ENCODE measurements at places on chromosomes 11 and 22.

- no peak for DNase-seq
These were observed 71.9 kb upstream of the PPARA start for GRCh38 chr22:46078241-46079092.

- DNase-seq: no peak
These were observed 344.3 kb downstream of the AASDHPPT start for GRCh38 chr11:106421676-106422292.

DNA sequence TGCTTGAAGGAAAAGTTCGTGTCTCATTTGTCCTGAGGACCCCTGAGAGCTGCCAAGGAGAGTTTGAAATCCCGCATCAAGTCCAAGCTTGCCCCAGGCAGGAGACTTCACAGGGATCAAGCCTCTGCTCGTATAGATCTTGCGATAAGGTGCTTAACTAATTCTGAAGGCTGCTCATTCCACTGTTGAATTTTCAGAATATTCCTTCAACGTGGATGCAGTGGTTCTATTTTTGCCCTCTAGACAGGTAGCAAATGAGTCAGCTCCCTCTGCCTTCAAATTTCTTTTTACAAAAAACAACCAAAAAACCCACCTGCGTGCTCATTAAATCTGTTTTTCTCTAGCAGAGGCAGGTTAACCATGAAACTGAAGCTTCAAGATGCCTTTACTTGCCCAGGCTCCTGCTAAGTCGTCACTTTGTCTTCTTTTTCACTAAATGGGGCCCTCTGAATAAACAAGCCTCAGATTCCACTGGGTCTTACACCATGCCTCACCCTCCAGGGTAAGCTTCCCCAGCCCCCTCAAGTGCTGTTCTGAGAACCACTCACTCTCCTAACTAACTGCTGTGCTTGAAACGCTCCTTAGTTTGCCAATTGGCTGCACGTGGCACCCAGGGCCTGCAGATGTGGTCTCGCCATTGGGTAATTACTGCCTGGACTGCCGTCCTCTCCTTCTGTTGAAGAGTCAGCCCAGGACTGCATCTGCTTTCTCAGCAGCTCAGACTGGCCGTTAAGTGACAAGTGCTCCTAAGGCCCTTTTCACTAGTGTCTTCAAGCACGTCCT lies 105.0 kb downstream of the TRPC6 start:
- no peak for DNase-seq

DNA sequence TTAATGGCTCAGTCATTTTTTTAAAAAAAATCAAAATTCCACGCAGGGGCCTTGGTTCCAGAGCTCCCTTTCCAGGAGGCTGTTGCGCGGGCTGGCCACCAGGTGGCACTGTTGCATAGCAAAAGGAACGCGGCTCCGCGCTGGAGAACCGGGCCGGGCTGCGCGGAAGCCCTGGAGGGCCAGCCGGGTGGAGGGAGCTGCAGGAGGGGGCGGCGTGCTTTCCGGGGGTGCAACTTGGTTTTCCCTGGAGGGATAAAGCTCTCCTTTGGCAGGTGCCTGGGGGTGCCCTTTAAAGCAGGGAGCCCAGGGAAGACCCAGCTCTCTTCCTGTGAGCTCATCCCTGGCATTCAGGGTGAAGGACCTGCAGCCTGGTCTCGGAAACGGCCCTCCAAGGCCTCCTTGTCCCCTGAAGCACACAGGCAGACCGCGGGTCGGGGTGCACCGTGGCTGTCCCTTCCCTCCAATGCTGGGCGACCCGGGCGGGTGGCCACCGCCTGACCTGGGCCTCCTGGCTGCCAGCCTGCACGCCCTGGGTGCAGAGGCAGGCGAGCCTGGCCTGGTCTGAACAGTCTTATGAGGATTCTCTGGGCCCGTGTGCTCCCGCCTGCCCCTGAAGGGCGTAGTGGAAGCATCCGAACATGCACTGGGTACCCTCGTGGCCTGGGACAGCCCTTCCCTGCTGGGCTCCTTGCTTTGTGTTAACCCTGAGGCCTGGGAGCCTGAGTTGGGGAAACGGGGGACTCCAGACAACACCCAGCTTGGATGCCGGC lies 23.4 kb downstream of the KRTAP5-5 start:
- DNase-seq: peak; percentile 60

GRCh38 chr11:110130642-110131238 lies 37.5 kb downstream of the ZC3H12C start:
- no peak for DNase-seq

DNA sequence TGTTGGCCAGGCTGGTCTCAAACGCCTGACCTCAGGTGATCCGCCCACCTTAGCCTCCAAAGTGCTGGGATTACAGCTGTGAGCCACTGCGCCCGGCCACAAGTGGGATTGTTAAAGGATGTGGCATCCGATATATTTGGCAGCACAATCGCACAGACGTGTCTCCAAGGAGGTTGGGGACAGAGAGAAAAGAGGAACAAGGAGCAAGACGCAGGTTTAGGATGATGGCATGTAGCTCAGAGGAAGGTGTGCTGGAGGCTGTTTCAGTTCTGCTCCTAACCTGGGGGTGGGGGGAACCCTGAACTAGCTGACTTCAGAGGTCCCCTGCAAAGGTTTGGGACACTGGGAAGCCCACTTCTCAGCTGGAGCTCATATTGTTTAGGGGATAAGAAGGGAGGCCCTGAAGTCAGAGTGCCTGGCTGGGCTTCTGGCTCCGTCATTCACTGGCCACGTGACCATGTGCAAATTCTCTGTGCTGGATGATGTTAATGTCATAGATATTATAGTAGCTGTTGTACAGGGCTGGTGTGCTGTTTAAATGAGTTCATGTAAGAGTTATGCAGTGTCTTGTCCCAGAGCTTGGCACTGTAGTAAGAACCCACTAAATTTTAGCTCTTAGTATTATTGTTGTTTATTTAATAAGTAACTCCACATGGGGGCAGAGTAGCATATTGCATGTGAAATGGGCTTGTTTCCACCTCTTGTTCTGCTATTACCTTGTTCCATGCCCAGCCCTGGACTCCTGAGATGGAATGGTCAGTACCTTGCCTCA lies 129.7 kb downstream of the ST3GAL4 start:
- no peak for DNase-seq

DNA sequence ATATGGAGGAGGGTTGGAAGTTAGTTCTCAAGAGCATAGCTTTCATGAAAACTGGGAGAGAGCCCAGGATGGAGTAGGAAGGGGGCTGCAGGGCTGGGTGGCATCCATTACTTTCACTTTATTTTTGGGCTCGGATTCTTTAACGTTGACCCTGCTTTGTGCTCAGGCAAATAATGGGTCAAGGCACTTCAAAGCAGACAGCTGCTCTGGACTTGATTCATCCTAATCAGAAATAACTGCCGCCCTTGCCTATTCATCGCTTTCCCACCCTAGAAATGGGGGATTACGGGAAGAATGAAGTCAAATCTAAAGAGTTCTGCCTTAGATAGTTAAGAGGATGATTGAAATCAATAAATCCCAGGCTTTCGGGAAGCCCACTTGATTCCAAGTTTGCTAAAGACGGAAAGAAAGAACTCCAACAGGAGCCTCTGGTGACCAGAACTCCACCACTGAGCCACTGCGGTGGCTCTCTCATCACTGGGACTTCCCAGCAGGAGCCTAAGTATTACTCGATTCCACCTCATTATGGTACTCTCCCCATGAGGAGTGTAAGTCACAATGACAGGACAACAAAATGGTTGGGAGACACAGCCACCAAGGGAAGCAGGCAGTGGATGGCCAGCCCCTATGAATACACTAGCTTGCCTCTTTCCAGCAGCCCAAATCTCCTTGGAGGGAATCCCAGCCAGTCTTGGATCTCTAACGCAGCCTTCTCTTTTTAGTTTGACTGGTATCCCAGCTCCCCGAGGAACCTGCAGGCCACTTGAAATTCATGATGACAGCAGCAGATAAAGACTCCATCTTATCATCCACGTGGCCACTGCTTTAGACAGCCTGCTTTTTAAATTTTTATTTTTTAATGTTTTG lies 815.5 kb downstream of the NTM start:
- no peak for DNase-seq

DNA sequence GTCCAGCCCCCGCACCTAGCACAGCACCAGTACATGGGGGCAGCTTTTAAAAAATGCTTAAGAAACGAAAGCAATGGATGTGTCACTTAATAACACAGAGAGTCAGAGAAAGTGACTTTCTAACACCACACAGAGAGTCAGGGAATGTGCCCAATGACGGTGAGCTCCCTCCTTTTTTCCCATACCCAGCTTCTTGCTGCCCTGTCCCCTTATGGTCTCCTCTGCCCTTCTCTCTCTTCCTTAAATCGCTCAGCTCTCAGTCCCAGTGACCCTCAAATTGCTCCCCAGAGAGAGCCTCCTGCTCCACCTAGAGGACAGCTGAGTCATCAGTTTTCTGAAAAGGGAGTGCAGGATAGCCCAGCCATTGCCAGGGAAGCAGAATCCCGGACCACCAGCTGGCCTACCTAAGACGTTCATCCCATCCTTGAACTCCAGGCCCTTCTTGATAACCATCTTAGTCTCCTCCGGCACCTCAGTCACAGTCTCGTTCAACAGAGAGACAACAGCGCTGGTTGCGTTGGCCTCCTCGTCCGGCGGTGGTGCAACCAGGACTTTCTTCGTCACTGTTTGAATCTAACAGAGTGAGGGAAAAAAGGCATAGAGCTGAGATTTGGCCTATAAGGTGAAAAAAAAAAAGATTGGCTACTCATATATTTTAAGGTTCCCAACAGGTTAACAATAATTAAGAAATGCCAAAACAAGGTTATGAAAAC lies 113.5 kb downstream of the SLC1A2 start:
- DNase-seq: no peak

- DNase-seq: no peak
These were observed 1.5 kb downstream of the YPEL4 start for GRCh38 chr11:57647960-57648800.

DNA sequence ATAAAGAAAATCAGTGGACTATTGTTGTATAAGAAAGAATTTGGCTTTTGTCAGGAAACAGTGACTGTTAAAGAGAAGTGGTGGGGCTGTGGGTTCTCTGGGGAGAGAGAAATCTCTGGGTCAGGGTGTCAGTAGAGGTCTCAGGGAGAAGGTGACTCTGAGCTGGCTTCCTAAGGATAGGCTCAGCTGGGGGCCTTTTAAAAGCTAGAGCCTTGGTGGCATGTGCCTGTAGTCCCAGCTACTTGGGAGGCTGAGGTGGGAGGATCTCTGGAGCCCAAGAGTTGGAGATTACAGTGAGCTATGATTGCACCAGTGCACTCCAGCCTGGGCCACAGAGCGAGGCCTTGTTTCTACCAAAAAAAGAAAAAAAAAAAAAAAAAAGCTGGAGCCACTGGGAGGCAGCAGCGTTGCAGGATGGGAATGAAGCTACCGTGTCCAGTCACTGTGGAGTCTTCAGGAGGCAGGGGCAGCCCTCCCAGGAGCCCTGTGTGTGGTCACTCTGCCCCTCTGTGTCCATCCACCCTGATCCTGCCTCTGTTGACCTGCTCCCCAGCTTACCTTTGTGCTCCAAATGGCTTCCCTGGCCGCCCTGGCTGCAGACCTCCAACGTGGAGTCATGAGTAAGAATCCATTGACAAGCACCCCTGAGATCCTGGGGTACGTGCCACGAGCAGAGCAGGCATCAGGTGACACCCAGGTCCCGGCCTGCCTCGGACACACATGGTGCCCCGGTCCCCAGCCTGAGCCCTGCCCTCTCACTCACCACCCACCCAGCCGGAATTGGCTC lies 5.4 kb upstream of the MIF start:
- no peak for DNase-seq

DNA sequence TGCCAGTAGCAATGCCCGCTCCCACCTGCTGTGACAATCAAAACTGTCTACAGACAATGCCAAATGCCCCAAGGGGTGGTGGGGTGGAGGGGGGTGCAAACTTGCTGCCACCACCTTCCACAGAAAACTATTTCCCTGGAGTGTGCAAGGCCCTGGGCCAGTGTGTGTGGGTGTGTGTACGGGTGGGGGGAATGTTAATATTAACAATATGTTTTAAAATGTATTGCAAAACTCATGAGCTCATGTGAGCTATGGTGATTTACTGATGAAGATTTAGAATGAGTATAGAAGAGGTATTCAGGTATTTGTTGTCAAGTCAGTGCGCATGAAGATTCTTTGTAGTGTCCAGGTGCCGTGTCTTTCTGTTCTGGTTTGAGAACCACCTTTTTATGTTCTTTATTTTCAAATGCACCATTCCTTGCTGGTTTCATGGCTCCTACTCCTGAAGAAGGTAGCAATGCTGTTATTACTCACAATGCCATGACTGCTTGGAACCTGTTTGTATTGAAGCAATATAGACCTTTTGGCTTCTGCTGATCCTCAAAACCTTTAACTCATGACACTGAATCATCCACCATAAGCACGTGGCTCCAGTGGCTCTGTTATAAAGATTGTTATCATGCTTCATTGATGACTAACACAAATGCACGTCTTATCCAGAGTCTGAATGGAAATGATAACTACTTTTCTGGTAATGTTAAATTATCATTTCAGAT lies 29.9 kb upstream of the AQP11 start:
- no peak for DNase-seq

- no peak for DNase-seq
These were observed 266.2 kb upstream of the PLET1 start for GRCh38 chr11:112526699-112527416.

- no peak for DNase-seq
These were observed 5.1 kb downstream of the CHEK2 start for GRCh38 chr22:28736301-28737155.

DNA sequence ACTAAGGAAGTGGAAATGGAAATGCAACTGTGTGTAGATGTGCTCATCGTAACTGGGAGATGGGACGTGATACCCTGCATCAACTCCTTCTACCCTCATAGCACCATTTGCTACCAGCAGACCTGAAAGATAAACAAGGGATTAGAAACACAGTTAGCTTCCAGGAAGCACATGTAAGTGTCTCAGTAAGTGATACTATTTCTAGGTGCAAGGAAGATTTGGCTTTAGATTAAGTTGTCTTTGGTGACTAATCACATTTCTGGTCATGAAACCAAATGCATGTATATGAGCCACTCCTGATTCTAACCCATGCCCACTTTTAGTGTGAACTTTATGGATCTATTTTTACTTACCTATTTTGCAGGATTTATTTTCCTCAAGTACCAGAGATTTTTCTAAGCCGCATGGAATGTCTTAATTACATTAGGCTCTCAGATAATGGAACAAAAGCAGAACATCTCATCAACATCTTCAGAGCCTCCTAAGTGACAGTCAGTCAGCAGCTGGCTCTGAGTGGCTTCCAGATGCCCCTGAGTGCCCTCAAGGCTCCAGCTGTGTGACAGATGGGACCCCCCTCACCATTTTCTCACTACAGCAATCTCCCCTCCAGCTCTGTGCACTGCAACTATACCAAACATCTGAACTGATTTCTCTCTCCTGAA lies 21.2 kb downstream of the SLC5A12 start:
- no peak for DNase-seq

DNA sequence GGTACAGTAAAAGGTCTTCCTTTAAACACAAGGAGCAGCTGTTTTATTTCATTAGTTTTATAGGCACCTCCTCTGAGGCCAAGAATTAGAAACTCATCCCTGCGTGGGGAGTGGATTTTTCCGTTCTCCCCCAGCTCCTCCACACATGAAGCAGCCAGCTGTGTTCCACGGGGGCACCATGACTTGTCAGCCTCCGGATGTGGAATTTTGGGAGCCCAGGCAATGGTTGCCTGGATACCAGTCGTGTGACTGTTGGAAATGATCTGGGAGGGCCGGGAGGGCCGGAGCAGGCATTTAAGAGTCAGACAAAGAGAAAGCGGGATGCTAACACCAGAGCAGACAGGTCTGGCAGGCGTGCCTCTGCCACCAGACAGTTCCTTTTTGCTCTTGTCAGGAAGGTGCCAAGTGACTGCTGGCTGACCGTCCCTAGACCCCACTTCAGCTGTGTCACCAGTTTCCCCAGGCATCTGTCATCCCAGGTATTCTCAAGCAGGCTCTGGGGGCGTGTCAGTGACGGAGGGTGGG lies 15.9 kb upstream of the CDC42EP2 start:
- DNase-seq: no peak

All from stimulated activated CD4-positive, alpha-beta T cell treated with anti-CD3 and anti-CD28 coated beads, Interleukin-4, amount 100 ng/mL, for 48 hours (primary cell).